A673 (cell line): ENCODE measurements at places on chromosomes 7 and 10.

DNA sequence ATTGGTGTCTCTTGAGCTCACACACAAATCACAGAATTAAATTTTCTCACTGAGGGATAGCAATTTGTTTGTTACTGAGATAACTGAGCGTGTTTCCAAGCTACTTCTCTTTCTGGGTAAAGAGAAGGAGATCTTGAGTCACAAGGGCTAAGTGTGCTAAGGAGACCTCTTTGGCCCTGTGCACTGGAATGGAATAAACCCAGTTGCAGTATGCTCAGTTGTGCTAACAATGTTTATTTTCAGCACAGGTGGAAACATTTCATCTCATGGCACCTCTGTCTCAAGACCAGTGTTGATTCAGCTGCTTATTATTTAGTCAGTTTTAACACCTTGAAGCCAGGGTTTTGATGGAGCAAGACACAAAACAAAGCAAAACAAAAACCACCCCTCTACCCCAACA, 22.5 kb upstream of the UBE2H start:
- no peak for DNase-seq

DNA sequence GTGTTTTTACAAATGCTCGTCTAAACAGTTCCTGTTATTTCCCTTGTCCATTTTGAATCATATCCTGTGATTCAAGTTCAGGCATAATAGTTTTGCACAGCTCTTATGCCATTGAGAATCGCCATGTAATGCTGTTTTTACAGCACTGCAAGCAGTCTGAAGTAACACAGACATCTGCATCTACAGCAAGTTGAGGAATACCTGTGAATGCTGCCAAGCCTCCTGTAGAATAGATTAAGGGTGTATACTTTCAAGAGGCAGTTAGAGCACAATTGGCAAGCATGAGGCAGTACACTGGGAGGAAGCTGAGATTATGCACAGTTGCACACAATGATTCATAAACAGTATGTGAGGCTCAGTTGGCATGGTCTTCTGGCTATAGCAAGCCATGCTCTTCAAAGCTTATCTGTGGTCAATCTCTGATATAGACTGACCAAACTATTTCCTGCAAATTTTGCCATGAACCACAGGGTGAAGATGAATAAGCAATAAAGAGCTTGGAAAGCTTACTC, 121.9 kb upstream of the AKR1E2 start:
- DNase-seq: peak; percentile 28

DNA sequence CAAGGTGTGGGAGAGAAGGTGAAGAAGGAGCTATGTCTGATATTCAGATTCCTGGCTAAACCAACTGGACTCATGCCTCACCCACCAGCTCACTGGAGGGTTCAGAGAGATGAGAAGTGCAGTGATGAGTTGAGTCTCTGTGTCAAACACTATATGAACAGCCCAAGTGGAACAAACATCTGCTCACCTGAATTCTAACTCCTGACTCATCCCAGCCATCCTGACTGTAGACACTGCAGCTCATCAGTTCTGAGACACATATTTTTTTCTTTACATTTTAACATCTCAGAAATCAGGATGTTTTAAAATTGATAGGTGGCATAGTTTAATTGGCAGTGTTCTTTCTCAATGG, 27.3 kb downstream of the GSDME start:
- no peak for DNase-seq

DNA sequence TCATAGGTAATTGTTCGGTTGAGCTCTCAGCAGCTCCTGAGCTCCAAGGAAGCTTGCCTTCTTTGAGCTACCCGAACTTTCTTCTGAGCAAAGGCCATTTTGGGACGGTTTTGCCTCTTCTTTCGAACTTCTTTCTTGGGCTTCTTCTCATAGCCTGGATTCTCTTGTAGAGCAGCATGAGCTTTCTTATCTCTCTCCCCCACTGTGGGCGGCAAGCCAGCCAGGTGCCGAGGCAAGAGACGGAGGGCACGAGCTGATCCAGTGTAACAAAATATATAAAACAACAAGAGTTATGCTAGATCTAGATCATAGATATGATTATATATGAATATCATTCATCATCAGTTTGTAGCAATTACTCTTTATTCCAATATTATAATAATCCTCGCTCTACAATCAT, 16.5 kb upstream of the KNDC1 start:
- DNase-seq: no peak

DNA sequence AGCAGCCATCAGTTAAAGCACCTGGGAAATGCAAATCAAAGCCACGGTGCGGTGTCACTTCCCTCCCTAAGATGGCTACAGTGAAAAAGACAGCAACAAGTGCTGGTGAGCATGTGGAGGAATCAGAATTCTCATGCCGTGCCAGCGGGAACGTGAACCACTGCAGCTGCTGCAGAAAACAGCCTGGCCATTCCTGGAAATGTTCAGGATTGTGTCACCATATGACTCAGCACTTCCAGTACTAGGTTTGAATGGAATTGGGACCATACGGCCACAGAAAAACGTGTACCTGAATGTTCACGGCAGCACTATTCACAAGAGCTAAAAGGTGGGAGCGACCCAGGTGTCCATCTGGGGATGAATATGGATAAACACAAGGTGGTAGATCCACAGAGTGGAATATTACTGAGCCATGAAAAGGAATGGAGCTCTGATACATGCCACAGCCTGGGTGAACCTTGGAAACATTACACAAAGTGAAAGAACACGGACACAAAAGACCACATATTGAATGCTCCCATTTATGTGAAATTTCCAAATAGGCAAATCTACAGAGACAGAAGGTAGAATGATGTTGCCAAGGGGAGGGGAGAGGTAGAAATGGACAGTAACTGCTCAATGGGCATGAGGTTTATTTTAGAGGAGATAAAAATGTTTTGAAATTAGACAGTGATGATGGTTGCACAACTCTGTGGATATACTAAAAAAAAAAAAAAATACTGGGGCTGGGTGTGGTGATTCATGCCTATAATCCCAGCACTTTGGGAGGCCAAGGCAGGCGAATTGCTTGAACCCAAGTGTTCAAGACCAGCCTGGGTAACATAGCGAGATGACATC, 61.6 kb downstream of the MICALL2 start:
- DNase-seq: no peak

GRCh38 chr10:49369216-49370162, 26.4 kb downstream of the DRGX start:
- DNase-seq: no peak

- DNase-seq: no peak
Observed at GRCh38 chr10:38102880-38103279, 8.7 kb downstream of the ZNF37A start.

DNA sequence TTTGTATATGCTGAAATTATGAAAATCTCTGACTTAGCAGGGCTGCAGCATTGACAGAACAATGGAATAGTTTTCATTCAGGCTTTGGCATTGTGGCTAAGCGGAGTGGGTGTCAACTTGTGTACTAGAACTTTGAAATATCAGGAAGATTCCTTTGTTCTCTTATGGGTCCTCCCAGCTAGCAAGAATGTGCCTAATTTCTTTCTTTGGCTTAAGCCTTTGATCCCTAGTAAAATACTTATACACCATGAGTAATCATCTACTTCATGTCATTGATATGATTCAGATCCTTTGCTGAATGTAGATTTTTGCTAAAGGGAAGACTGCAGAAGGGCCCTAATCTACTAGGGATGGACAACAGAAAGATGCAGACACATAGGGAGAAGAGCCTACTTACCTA, 6.2 kb downstream of the AVL9 start:
- DNase-seq: peak; percentile 12

DNA sequence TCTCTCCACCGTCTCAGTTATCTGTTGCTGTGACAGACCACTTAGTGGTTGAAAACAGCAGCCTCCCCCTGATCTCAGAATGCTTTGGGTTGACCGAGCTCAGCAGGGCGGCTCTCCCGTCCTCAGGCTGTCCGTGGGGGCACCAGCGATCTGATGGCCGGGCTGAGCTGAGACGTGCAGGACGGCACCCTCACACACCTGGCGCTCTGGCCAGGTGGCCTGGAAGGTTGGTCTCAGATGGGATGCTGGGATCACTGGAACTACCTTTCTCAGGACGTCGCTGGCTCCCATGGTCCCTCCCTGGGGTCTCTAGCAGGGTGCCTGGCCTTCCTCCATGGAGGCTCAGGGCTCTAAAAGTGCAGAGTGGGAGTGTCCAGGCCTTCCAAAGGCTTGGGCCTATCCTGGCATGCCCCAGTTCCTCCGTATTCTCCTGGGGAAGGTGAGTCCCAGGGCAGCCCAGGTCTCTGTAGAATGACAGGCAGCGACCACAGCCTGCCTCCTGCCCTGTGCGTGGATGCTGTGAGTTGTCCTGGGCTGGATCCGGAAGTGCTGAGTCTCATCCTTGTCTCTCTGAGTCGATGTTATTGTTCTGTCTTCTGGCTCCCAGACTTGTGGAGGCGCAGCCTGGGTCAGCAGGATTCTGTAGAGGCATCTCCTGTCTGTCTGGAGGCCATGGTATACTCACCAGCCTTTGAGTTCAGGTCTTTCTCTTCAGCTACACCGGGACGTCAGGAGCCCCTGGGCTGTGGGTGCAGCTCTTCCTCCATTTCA, 12.2 kb upstream of the PWWP2B start:
- DNase-seq: no peak

DNA sequence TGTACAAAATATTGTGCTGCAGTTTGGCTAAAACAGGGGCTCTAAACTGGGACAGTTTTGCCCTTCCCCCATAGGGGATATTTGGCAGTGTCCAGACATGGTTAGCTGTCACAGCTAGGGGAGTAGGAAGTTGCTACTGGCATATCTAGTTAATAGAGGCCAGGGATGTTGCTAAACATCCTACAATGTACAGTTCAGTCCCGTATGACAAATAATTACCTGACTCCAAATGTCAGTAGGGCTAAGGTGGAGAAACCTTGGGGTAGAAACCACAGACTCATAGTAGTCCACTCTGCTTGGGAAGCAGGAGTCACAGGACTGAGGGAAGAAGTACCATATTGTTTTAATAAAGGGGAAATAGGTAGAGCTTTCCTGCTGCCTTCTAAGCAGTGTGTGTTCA, 39.8 kb downstream of the WBP1L start:
- DNase-seq: no peak

- DNase-seq: no peak
Observed at GRCh38 chr7:52863652-52864051, 171.8 kb upstream of the POM121L12 start.

GRCh38 chr10:128485701-128486235, 359.5 kb upstream of the MKI67 start:
- no peak for DNase-seq

GRCh38 chr10:73625004-73625883, 16.0 kb downstream of the MYOZ1 start:
- peak; percentile 67 for DNase-seq
